ENCODE measurements at places on chromosomes 5 and 9.

GRCh38 chr9:73741316-73741715 lies 589.7 kb downstream of the ANXA1 start:
- DNase-seq, result no peak

- DNase-seq, result no peak
Observed at GRCh38 chr9:128141604-128142003, 7.6 kb upstream of the LCN2 start.

DNA sequence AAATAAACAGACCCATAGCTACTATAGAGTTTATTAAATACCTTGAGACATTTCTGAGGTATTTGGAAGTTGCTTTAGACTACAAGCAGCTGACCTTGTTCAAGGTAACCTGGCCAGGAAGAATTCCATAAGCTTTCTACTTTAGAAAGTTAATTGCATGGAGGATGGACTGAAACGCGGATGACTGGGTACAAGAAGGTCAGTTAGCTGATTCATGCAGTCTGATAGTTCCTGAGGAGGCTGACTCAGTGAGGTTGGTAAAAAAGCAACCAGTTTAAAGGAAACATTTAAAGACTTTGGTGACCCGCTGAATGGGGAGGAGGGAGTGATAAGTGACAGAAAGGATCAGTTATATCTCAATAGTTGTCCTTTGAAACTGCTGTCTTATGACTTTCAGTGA lies 670.1 kb upstream of the CDH9 start:
- DNase-seq, result no peak

DNA sequence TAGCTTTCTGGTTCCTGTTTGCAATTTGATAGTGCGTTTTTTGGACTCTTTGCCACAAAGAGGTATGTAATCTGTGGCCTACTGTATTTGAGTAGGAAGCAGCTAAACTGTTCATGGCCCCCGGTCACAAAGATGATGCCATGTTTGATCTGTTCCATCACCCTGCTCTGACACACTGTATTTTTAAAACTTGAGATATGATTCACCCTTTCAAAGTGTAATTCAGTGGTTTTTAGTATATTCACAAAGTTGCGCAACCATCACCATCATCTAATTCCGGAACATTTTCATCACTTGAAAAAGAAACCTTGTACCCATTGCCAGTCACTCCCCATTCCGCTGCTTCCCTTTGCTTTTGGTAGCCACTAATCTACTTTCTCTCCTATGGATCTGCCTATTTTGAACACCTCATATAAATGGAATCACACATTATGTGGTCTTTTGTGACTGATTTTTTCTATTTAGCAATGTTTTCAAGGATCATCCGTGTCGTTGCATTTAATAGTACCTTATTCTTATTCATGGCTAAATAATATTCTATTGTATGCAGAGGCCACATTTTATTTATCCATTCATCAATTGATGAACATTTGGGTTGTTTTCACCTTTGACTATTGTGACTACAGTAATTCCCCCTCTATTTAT lies 141.6 kb downstream of the NR3C1 start:
- DNase-seq, result no peak

DNA sequence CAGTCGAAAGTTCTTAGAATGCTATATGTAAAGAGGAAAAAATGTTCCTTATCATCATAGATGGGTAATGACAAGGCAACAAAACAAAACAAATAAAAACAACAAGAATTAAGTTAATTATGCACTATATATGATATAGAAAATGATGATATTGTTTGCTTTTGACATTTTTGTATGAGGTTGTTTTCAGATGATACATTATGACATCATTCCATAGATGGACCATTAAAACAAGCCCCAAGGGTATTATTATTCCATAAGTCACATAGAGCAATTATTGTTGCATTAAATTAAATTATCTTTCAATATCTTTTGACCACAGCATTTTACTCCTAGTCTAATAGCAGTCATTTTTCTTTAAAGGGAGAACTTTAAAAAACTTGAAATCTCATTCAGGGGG lies 56.5 kb upstream of the RICTOR start:
- DNase-seq, result no peak

All from GM18507 (cell line).